PC-3 (cell line): ENCODE measurements at places on chromosomes 11 and 22. TPM values are rescaled to one million over a fixed set of nuclear protein-coding genes. Genes with fewer than 3 reads are reported as not detected.

DNA sequence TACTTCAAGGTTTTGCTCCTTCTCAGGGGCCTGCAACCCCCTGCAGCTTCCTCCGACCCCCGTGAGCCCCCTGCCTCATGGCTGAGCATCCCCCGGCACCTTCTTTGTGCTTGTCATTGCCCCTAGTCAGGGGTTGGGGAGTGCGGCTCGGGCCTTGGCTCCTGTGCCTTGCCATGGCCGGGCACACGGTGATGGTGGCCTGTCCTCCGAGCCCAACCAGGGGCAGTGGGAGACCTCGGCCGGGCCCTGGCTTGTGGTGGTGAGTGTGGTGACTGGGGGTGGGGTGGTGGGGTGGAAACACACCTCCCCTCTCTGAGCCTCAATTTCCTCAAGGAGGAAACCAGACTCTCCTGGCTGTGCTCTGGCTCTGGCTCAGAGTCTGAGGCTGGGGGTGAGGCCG is 1.5 kb upstream of the MRGPRG start:
- DNase-seq: no peak

- no peak for DNase-seq
Measured at GRCh38 chr11:95337972-95338429, 107.0 kb upstream of the SESN3 start.

GRCh38 chr22:19114984-19115552 is 7.1 kb downstream of the DGCR2 start:
- DNase-seq: no peak

DNA sequence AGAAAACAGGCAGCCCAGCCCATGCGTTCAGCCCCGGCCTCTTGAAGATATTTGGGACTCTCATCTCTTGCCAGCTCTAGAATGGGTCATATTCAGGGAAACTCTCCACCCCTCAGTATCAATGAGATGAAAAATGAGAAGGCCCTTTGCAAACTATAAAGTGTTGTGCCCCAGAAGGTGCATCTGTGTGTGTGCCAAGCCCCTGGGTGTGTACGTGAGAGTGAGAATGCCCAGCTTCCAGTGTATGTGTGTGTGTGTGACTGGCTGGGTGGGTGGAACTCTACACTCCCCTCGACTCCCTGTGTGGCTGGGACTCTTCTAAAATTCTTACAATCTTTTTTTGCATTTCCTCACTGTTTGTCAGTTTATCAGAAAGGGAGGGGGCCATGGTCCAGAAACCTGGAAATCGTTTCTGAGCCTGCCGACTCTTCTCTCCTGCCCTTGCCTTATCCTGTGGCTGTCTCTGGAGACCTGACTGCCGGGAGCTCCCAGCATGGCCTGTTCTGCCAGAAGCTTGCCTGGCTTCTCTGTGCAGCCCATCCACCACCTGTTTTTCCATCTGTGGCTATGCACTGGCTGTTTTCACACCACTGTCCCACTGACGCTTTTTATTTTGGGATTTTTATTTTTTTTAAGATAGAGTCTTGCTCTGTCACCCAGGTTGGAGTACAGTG is 1.2 kb downstream of the P2RY6 start:
- no peak for DNase-seq

GRCh38 chr11:15936011-15936410 is 420.3 kb downstream of the SOX6 start:
- DNase-seq: no peak

GRCh38 chr22:27240298-27241075 is 561.1 kb downstream of the MN1 start:
- no peak for DNase-seq

DNA sequence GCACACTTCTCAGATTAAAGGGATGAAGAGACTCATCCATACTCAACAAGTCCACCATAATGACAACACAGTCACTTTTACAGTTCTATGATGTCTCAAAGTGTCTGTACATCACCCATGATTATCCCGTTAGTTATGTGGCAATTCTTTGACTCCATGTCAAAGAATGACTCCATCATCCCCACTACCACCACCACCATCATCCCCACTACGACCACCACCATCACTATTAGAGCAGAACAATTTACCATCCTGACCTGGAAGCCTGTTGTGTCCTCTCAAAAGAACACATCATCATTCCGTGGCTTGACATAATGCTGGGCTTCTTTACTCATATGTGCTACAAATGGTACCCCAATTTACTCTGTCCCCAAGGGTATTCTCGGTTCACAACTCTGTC is 13.7 kb downstream of the PRR5L start:
- DNase-seq: no peak

DNA sequence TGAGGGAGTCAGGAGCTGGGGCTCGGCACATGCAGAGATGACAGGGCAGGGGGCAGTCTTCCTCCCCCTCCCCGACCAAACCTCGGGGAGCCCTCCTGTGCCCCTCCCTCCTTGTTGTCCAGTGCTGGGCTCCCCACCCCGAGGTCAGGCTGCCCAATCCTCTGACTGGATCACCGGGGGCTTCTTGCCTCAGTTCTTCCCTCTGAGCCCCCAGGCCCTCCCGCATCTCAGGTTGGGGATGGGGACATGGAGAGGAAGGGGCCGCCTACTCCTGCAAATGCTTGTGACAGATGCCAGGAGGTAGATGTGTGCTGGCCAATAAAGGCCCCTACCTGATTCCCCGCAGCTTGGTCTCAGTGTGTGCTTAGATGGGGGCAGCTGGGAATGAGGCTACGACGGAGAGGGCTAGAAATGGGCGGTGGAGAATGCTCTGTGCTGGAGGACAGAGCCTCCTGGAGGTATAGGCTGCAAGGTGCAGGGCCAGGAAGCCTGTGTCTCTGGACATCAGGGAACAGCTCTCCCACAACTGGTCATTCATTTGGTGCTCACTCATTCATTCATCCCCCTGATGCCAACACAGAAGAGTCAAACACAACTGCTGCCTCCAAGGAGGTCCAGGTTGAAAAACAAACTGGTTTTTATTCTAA is 8.4 kb downstream of the RHBDD3 start:
- no peak for DNase-seq

GRCh38 chr11:129610125-129610524 is 205.5 kb upstream of the TMEM45B start:
- DNase-seq: no peak

DNA sequence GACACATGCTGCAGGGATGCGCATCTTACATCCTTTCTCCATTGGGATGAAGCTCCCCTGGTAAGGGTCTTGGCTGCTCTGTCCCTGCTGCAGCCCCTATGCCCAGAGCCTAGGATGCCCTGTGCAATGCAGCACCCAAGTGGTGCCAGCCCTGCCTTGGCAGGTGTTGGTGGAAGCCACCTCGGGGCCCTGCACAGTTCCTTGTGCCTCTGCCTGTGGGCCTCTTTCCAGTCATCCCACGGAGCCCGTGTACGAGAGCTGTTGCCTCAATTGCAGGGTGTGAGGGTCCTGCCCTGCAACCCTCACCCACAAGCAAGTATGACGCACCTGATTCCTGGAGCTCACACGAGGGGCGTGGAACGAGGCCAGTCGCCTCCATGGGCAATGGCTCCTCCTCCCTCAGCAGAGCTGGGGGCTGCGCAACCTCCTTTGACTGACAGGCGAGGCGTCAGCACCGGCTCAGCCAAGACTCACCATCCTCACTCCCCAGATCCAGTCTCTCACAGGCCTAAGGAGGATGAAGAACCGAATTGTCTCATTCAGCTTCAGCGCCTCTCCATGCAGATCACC is 719.6 kb downstream of the BRD1 start:
- DNase-seq: no peak

DNA sequence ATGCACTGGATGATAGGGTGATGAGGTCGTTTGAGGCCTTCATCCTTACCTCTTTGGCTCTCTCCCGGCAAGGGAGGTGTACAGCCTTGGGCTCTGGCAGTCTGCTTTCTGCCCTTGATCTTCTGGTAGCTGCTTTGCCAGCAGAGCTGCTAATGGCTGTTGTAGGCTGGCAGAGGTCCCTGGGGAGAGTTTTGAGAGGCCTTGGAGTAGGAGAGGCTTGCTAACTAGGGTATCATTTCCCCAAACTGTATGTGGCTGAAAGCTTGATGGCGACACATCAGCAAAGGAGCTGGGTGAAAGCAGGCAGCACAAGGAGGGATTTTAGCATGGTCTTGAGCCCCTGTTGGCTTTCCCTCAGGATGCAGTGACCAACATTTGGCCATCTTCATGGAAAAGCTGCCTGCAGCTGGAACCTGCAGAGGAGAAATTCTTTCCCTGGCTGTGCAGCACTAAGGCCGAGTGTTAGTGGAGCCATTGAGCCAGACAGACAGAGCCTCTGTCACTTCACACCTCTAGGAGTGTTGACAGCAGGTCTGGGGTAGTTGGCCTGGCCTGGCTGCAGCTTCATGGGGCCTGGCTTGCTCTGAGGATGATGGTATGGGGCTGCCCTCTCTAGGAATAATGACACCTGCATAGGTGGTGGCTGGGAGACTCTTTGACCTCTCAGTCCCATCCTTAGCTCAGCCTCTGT is 3.5 kb upstream of the AMPD3 start:
- no peak for DNase-seq

GRCh38 chr22:17921871-17922821 is 102.2 kb downstream of the MICAL3 start:
- DNase-seq: no peak

DNA sequence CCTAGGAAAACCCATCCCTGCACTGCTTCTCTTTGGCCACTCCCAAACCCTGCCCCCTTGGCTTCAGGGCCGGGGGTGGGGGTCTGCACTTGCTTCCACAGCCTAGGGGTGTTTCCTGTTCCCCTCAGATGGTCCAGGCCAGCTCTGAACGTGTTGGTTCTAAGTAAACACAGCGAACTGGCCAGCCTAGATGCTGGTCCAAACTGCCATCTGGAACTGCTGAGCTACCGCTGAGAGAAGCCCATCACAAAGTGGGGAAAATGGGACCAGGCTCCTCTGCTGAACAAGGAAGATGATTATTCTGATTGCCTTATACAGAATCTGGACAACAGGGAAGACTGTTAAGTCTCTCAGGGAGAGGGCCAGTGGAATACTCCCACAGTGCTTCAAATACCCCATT is 23.5 kb upstream of the YPEL1 start:
- DNase-seq: no peak

DNA sequence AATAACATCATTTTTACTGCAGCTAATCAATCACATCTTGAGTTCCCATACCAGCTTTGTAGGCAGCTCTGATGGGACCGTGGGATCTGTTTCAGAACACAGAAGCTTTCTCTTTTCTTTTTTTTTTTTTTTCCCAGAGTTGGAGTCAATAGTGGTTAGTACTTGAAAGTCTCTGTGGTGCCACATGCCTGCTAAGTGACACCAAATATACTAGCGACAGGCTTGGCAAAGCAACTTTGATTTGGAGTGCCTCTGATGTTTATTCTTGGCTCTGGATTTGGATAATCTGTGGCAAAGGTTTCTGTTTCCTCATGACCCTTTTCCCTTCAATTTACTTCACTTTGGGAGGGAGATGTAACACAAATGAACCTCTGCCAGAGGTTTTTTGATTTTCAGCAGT is 681.4 kb upstream of the TENM4 start:
- no peak for DNase-seq

- DNase-seq: no peak
Measured at GRCh38 chr11:120696597-120697218, 185.2 kb downstream of the GRIK4 start.

- peak; percentile 82 for DNase-seq
Measured at GRCh38 chr22:49638788-49639187, 188.9 kb downstream of the BRD1 start.

- DNase-seq: peak; percentile 90
Measured at GRCh38 chr11:93929407-93929806, 79.0 kb upstream of the VSTM5 start.

GRCh38 chr22:29093030-29093429 is 20.2 kb downstream of the KREMEN1 start:
- no peak for DNase-seq

GRCh38 chr11:11622340-11622706 is 518 bp upstream of the GALNT18 start:
- no peak for DNase-seq

DNA sequence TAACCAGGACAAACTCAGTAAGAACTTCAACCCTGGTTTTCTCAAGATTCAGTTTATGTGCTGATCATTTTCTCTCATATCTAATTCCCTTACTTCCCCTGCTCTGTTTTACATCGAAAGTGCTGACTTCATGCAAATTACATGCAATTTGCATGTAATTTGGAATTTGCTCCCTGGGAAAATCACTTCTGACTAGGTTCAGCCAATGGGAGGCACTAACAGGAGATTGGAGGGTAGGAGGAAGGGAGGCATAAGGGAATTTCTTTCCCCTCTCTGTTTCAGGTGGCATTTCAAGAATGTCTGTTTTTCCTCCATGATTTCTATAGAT is 363.3 kb upstream of the CCDC90B start:
- DNase-seq: no peak

DNA sequence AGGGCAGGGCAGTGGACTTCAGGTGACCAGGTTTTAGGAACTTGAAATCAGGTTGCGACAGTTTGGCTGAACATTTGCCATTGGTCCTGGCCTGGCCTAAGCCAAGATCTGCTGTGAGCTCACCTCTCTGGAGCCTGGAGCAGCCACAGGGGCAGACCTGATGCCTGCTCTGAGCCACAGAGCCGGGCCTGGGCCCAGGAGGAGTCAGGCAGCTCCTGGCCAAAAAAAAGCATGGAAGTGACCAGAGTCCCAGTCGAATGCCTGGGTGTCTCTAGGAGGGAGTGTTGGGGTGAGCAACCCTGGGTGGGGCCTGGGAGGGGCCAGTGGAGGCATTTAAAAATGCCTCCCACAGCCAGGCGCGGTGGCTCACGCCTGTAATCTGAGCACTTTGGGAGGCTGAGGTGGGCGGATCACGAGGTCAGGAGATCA is 6.0 kb upstream of the OMP start:
- DNase-seq: no peak

GRCh38 chr11:134349109-134349801 is 17.5 kb downstream of the GLB1L2 start:
- DNase-seq: no peak

GRCh38 chr11:1127664-1128162 is 30.0 kb upstream of the MUC5AC start:
- no peak for DNase-seq

GRCh38 chr22:23268139-23268712 is 87.9 kb downstream of the BCR start:
- DNase-seq: no peak

- no peak for DNase-seq
Measured at GRCh38 chr11:30583476-30584280, 2.5 kb downstream of the MPPED2 start.

GRCh38 chr11:8032122-8032521 is 45.0 kb downstream of the EIF3F start:
- DNase-seq: no peak

The NOX4 gene
- total RNA-seq: not detected in 2 replicates

The OR6A2 gene
- 0.06 and 0.07 TPM in 2 replicates for total RNA-seq

The IFITM2 gene
- total RNA-seq: 36.3 and 49.0 TPM in 2 replicates

The PDGFD gene
- total RNA-seq: 3.7 and 5.0 TPM in 2 replicates

The RIBC2 gene
- 2.7 and 4.5 TPM in 2 replicates for total RNA-seq

The GGTLC3 gene
- not detected in 2 replicates for total RNA-seq

The SLC43A3 gene
- 31.3 and 35.0 TPM in 2 replicates for total RNA-seq

The MIEF1 gene
- 22.1 and 23.2 TPM in 2 replicates for total RNA-seq

The CARD18 gene
- total RNA-seq: not detected in 2 replicates

The FERMT3 gene
- total RNA-seq: 2.1 and 2.4 TPM in 2 replicates

The OR52N4 gene
- not detected in 2 replicates for total RNA-seq

The ART1 gene
- total RNA-seq: not detected in 2 replicates

The GGT5 gene
- 0.04 and 0.12 TPM in 2 replicates for total RNA-seq

The OR52I2 gene
- total RNA-seq: not detected in 2 replicates

The MS4A7 gene
- 2.1 and 3.6 TPM in 2 replicates for total RNA-seq

The SCT gene
- total RNA-seq: 2.2 TPM in 1 of 2 replicates, not detected in the other
